ENCODE measurements at places on chromosomes 5 and 9. TPM values are rescaled to one million over a fixed set of nuclear protein-coding genes. Genes with fewer than 3 reads are reported as not detected.

Gene DRD1
- not detected for total RNA-seq

DNA sequence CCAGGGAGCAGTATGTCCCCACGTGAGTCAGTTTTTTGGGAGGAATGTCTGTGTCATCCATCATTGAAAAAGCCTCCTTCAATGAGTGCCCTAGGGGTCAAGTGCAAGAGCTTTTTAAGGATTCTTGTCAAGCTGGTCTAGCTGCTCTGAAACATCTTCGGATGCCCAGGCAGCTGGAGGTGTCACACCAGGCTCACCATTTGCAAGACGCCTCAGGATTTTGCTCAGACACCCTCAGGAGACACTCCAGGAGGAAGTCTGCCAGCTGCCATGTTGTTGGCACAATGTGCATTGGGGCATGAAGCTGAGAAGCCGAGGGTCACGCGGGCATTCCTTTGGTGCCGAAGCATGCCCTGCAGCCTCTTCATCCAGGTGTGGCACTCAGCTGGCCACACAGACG, 111.1 kb upstream of the S1PR3 start:
- no peak for DNase-seq

GRCh38 chr5:143101121-143101520, 302.4 kb downstream of the NR3C1 start:
- no peak for DNase-seq

DNA sequence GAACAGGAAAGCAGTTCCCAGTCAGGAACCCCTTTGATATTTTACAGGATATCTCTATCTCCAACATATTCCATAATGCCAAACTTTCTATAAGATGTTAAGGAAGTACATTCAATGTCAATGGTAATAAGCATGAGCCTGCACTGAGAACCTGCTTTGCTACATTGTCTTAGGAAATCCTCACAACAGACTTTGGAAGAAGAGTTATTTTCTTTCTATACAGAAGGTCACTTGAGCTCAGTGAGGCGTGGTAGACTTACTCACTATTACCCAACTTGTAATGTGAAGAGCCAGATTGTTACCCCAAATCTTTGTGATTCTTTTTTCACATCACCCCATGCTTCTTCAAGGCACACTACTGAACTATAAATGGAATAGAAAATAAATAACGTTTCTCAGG, 435.9 kb downstream of the DNAH5 start:
- no peak for DNase-seq

Gene CDK5RAP2
- 59.8 TPM for total RNA-seq

- no peak for DNase-seq
Observed at GRCh38 chr9:97873425-97873824, 20.4 kb downstream of the FOXE1 start.

Gene NR5A1
- not detected for total RNA-seq

Gene MARVELD2
- total RNA-seq: 0.16 TPM

- no peak for DNase-seq
Observed at GRCh38 chr9:70232476-70232875, 26.3 kb upstream of the SMC5 start.

GRCh38 chr9:135108831-135109510, 21.5 kb downstream of the OLFM1 start:
- DNase-seq: no peak

Measured in activated T-helper 2 cell treated with anti-CD3 and anti-CD28 coated beads, Interferon-gamma antibody, Interleukin-2, Interleukin-4, amounts not matched to agents 10 μg/mL and 5 μg/mL and 100 μg/mL, durations not matched to agents 14 hours and 24 hours and 36 hours (primary cell).